ENCODE measurements at places on chromosomes 11 and 22.

- DNase-seq: no peak
These were observed 83.2 kb downstream of the BUD13 start for GRCh38 chr11:116689413-116690127.

DNA sequence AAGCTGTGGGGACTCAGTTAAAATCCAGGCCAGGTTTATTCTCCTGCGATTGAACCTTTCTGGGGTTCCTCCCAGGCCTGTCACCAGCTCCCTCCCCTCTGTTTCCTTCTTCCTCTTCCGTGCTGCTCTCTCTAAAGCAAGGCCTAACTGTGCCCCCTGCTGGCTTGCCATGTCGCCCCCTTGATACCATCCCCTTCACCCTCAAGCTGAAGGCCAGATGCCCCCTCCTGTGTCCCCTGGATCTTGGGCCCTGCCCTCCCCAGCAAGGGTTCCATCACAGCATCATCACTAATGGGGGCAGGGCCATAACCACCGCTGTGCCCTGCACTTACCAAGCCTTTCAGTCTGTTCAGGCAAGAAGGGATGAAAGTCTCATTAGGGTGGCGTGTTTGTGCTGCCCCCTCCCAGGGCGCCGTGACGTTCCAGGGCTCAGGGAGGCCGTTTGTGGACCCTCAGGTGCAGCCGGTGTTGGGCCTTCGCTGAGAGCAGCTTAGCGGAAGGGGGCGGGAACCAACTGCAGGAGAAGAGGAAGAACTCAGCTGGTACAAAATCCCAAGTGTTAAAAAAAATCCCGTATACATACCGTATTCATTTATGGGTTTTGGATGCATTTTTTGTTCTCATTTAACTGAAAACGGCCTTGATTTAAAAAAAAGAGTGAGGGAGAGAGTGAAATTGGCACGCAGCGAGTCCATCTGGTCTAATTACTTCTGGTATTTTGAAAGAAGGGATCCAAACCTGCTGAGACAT is 69.9 kb downstream of the MPPED1 start:
- no peak for DNase-seq

DNA sequence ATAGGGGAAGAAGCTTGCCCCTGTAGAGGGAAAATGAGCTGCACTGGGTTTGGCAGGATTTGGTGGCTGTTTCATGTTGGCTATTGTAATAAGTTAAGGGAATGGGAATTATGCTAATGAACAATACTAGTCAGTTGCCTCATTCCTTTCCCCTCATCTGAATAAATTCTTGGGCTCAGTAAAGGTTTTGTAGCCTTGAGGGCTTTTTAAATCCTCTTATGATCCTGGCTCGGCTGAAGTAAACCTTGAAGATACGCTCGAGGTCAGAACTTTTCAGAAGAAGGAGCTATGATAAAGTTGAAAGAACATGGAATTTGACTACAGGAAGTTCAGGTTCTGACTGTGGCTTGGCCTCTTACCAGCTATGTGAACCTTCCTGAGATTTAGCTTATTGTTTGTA is 448.7 kb downstream of the RAB38 start:
- DNase-seq: no peak

DNA sequence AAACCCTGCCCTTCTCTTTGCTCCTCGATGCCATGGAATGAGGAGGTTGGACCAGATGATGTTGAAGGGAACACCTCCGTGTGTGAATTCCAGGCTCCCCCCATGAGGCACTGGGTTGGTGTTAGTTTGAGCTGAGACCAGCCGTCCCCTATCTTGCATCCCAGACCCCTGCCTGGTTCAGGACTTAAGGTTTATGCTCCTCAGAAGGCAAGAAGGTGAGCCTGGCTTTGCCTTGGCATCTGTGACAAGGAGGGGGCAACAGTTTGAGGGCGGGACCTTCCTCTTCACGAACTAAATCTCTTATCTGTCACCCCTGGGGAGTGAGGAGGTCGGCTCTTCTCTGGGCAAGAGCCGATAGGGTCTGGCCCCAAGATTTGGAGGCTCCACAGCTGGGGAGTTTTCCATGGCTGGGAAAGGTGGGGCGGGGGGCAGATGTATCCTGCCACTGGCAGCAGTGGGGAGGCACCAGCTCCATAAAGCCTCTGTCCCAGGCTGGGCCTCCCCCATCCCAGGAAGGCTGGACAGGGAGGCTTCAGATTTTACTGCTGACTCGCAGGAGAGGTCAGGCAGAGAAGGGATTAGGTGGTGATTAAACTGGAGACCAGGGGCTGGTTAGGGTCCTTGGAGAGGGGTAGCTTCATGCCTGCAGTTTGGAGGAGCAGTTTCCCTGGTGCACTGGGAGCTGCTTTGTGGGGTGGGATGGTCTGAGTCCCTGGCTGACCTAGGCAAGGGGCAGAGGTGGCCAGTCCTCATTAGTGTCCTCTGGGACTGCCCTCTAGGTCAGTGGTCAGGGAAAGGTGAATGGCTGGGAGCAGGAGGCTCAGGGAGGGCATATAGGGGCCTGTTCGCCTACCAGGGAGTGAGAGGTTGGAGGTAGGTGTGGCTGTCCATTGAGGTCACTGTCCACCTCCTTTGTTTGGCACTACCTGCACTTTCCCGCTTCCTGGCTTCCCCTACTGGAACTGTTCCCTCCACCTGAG is 1.1 kb downstream of the SEC14L2 start:
- DNase-seq: no peak

GRCh38 chr11:31795706-31796498 is 15.2 kb downstream of the PAX6 start:
- DNase-seq: no peak

DNA sequence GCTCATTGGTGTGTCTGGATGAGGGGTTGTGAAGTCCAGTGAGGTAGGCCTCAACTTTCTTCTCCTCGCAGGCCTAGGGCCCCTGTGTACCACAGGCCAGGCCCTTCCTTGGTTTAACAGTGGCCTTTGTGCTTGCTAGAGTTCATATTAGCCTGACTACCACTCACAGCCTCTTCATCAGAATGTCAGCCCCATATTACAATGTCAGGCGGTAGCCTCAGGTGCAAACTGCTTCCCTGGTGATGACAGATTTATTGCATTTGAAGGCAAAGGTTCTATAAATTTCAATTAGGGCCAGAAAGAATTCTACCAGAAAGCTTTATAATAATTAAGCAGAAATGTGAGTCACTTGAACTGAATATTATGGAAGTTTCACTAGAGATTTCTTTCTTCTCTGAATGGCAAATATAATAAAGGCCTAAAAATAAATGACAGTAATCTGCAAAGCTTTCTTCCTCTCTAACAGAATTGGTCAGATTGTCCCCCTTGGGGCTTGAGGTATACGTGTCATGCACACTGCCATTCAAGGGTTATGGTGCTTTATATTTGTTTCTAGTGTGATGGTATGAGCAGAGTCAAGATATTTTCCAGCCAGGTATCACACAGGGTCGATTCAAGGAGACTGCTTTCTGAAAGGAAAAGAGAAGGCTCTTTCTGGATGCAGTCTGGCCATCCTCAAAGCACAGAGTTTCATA is 210.3 kb downstream of the CWF19L2 start:
- DNase-seq: no peak

- no peak for DNase-seq
These were observed 35.0 kb downstream of the POLD3 start for GRCh38 chr11:74627381-74627780.

- no peak for DNase-seq
These were observed 11.7 kb upstream of the MRPL23 start for GRCh38 chr11:1935156-1936071.

DNA sequence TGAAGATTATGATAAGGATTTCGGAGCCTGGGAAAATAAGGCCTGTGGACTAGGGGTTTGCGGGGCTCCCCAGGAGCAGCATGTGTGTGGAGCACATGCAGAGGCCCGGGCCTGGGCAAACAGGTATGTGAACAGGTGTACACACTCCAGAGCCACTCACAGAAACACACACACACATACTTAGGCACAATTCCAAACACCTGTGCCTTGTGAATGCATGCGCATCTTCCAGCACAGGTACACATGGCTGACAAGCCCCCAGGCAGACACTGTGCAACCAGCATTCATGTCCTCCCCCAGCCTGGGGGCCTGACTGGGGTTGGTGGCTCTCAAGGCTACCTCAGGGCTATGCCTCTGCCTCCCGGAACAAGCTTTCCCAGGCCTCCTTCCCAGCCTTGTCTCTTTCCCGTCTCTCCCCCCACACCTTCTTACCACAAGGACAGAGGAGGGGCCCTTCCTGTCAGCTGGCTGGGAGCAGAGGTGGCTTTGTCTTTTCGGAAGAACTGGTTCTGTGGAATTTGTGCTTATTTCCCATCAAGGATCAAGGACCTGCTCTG is 2.6 kb upstream of the P2RY6 start:
- DNase-seq: no peak

All from adrenal gland (tissue), 19 donors.